Trophoblast cell (in vitro differentiated cells and primary cell): ENCODE measurements at places on chromosomes 12 and 14.

DNA sequence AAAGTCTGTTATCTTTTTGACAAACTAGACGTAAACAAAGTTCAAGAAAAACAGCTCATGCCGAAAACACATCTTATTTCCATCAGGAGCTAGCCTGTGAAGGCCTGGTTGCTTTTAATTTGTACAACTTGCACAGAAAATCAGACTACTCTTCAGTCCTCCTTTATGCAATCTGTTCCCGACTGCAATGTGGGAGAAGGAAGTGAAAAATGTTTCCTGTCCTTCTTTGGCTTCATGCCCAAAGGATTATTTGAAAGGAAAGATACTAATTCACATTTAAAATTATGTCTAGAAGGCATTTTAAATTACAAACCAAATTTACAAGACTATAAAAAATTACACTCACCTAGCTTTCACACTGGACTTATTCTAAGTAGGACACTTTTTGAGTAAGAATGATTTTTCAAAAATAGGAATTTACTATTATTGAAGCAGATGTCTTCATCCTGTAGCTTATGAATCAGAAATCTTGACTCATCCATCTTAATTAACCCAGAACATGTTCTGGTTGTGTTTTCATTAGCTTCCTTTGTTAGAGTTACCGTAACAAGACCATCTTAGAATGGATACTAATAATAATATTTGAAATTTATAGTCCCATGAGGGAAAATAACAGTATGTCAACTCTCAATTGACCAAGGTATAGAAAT lies 272.6 kb downstream of the PRKD1 start:
- DNase-seq = no peak

GRCh38 chr12:124311292-124312109 lies 16.6 kb downstream of the RFLNA start:
- no peak for DNase-seq

- DNase-seq = no peak
Observed at GRCh38 chr14:61765225-61765943, 3.2 kb downstream of the SNAPC1 start.

GRCh38 chr14:78721756-78722480 lies 551.7 kb downstream of the NRXN3 start:
- no peak for DNase-seq

GRCh38 chr12:51023625-51024382 lies 2.4 kb downstream of the SLC11A2 start:
- no peak for DNase-seq

GRCh38 chr12:62762645-62763044 lies 172.3 kb downstream of the PPM1H start:
- DNase-seq = no peak

DNA sequence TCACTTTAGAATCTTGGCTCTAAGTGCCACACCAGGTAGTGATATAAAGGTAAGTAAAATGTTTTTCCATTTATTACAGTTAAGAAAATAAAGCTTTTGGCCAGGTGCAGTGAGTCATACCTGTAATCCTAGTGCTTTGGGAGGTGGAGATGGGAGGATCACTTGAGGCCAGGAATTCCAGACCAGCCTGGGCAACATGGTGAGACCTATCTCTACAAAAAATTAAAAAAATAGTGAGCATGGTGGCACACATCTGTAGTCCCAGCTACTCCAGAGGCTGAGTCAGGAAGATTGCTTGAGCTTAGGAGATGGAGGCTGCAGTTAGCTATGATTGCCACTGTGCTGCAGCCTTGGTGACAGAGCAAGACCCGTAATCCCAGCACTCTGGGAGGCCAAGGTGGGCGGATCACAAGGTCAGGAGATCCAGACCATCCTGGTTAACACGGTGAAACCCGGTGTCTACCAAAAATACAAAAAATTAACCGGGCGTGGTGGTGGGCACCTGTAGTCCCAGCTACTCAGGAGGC lies 5.0 kb downstream of the FANCM start:
- DNase-seq = no peak

DNA sequence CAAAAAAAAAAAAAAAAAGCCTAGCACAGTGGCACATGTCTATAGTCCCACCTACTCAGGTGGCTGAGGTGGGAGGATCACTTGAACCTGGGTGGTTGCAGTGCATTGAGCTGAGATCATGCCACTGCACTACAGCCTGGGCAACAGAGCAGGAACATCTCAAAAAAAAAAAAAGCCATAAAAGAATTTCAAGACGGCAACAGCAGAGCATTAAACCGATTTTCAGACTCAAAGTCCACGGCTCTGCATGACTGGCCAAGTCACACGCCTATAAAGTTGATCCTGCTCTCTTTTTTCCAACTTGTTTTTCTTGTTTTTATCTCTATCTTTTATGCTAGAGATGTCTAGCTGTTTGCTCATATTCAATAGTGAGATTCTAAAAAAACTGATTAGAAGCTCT lies 45.3 kb downstream of the FBXO34 start:
- no peak for DNase-seq

- no peak for DNase-seq
Observed at GRCh38 chr12:129762436-129762835, 141.4 kb downstream of the TMEM132D start.

- DNase-seq = no peak
Observed at GRCh38 chr12:40616383-40616915, 75.8 kb upstream of the CNTN1 start.

GRCh38 chr14:101491841-101492240 lies 69.5 kb upstream of the DIO3 start:
- no peak for DNase-seq

- DNase-seq = peak; percentile 33
Observed at GRCh38 chr14:50045039-50045711, 71.2 kb downstream of the VCPKMT start.

DNA sequence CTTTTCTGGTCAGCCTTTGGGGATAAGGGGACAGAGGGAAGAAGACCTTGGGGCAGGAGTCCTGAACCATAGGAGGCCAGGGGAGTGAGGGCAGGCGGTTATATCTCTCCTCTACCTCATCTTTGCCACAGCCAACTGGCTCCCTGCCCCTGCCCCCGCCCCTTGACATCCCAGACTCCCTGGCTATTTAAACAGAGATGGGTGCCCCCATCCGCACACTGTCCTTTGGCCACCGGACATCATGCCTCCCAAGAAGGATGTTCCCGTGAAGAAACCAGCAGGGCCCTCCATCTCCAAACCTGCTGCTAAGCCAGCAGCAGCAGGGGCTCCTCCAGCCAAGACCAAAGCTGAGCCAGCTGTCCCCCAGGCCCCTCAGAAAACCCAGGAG lies 1.3 kb downstream of the MYL6B start:
- DNase-seq = no peak

- peak; percentile 25 for DNase-seq
Observed at GRCh38 chr12:64931981-64932380, 107.5 kb downstream of the TBC1D30 start.

- DNase-seq = peak; percentile 95
Observed at GRCh38 chr12:26112703-26113147, 12.1 kb downstream of the BHLHE41 start.

DNA sequence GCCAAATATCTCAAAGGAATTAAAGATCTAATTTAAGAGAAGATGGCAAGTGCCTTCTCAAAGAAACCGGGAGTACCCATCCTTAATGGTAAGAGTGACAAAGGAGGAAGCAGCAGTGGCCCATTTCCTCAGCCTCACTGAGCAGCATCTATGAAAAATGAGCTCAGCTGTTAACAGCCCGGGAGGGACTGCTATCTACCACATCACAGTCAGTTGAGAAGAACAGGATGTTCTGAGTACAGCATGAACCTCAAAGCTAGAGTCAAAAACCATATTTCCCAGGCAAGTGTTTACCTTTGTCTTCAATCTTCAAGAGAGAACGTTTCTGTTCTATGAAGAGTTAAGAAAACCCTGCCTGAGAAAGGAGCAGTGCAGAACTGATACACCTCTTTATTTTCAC lies 115.0 kb downstream of the BTG1 start:
- DNase-seq = no peak

GRCh38 chr12:126999352-126999751 lies 1267.6 kb upstream of the TMEM132C start:
- no peak for DNase-seq

GRCh38 chr12:27822076-27822712 lies 42.2 kb upstream of the MANSC4 start:
- peak; percentile 63 for DNase-seq

DNA sequence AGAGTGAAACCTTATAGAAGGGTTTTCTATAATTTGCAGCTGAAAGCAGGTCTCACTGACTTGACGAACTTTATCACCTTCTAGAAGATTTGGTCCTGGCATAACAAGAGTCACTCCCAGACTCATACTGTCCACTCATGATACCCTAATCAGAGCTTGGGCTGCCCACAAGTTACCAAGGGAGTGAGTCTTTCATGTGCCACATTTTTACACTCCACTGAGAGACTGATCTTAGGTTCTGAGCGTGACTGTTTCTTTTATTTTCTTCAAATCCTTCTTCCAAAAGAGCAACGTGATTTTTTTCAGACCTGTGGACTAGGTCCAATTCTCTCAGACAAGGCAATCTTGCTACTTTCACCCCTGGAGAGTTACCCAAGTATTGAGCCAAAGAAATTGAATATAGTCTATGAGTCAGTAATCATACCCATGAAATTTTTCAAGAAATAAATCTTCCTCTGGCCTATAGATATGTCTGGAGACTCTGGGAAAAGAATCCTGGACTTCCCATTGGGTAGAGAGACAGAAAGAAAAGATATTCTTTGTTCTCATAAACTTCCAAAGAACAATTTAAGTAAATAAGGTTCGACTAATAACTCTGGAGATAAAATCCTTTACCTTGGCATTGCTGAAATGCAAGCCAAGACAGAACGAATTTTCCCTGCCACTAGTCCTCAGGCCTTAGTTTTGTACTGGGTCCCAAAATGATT lies 26.9 kb downstream of the SIX1 start:
- DNase-seq = no peak

GRCh38 chr12:32549675-32550079 lies 129.4 kb upstream of the DNM1L start:
- no peak for DNase-seq

GRCh38 chr12:116247377-116247776 lies 30.1 kb downstream of the MED13L start:
- no peak for DNase-seq

DNA sequence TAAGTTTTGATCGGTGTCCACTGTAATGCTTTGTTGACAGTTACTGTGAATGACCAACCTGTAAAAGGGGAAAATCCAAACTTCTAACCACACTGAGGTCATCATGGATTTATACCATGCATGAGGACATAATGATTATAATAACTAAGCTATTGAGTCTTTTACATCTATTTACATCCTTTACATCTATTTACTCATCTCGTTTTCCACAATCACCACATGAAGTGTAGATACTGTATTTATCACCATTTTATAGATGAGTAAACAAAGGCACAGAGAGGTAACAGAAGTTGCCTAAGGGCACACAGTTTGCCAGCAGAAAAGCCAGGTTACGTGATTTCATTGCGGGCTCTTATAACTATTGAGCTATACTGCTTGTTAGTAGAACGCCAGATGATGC lies 27.9 kb upstream of the EID3 start:
- DNase-seq = no peak

DNA sequence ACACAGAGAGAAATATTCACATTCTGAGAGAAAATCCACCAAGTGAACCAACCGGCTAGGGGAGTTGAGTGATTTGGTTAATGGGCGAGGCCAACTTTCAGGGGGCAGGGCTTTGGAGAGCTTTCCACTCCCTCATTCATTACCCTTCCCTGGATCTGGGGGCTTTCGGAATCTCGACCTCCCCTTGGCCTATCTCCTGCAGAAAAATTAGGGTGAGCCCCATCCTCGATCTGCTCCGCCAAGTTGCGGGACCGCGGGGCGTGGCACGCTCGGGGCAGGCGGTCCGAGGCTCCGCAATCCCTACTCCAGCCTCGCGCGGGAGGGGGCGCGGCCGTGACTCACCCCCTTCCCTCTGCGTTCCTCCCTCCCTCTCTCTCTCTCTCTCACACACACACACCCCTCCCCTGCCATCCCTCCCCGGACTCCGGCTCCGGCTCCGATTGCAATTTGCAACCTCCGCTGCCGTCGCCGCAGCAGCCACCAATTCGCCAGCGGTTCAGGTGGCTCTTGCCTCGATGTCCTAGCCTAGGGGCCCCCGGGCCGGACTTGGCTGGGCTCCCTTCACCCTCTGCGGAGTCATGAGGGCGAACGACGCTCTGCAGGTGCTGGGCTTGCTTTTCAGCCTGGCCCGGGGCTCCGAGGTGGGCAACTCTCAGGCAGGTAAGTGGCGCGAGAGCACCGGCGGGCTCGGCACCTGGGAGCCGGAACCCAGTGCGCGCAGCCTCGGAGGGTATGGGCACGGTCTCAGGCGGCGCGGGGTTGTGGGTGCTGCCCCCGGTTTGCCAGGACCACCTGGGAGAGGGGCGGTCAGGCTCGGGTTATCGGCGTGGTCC lies at the start of gene ERBB3:
Gene ERBB3 (plus strand): TSS at position 443 of the 833 bp plus-strand sequence. CDS start 136 bp downstream, at position 579.
- peak; percentile 96 for DNase-seq

DNA sequence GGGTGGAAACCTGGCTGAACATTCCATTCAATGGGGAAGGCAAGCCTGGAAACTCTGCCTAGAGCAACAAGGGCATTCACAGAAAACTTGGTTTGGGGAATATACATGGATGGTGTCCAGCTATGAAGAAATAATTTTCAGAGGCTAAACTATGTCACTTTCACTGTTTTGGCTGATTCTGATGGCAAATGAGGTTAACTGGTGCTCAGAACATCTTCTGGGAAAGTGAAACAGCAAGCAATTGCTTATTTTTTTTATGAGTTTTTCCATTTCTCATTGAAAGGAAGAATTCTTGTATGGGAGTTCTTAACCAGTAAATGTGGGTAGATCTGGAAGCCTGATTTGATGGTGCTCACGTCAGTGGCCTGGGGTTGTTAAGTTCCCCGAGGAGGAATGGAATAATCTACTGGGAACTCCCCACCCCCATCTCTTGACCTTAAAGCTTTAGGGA lies 132.8 kb upstream of the BTG1 start:
- no peak for DNase-seq
